ENCODE measurements at places on chromosomes 7 and 10. TPM values are rescaled to one million over a fixed set of nuclear protein-coding genes. Genes with fewer than 3 reads are reported as not detected.

DNA sequence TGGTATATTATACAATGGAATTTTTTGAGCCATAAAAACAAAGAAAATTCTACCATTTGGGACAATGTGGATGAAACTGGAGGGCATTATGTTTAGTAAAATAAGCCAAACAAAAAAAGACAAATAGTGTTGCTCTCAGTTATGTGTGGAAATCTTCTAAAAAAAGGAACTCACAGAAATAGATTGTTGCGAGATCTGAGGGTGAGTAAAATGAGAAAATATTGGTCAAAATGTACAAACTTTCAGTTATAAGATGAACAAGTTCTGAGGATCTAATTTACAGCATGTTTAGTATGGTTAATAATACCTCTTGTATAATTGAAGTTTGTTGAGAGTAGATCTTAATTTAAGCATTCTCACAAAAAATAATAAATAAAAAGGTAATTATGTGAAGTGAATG is 291.2 kb downstream of the KIF20B start:
- no peak for DNase-seq

DNA sequence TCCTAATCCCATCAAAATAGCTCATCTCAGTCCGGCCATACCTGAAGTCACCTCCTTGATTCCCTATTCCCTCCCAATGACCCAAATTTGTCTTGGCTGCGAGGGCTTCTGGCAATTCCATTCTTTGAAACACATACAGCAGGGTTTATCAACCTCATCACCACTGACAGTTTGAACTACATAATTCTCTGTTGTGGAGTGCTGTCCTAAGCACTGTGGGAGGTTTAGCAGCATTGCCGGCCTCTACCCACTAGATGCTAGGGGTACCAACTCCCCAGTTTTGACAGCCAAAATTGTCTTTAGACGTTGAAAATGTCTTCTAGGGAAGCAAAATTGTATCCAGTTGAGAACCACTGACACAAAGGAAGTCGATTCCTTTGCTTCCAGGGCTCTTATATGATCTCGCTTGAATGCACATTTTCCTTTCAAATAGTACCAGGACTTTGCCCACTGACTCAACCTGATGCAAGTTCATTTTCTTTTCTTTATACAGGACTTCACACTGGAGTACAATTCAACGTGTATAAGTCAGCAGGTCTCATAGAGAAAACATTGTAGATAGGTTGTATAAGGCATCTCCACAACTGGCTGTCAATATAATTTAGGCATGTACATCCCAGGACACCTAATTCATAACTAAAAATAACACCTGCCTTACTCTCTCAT is 133.3 kb downstream of the STRA8 start:
- no peak for DNase-seq

- no peak for DNase-seq
Observed at GRCh38 chr10:2908851-2909630, 158.3 kb upstream of the PFKP start.

- DNase-seq, result no peak
Observed at GRCh38 chr7:106231856-106232490, 52.8 kb downstream of the NAMPT start.

- no peak for DNase-seq
Observed at GRCh38 chr7:136336932-136337331, 359.8 kb upstream of the MTPN start.

DNA sequence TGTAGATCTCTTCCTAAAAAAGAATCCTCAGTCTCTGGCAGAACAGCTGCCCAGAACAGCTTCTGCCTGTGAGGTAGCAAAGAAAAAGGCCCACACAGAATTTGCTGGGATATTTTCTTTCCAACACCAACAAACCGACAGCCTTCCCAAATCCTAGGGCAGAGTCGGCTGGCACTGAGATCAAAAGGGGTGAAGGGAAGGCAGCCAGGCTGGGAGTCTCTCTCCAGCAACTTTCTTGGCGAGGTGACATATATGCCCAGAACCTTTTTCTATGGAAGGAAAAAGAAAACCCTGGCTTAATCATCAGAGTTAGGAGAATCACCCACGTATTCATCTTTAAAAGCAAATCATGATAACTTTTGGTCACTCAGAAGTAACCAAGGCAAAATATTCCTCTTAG is 279.6 kb downstream of the DNAJB6 start:
- no peak for DNase-seq

- no peak for DNase-seq
Observed at GRCh38 chr10:69685426-69685801, 55.4 kb downstream of the FAM241B start.

- no peak for DNase-seq
Observed at GRCh38 chr7:146937836-146938235, 821.2 kb downstream of the CNTNAP2 start.

DNA sequence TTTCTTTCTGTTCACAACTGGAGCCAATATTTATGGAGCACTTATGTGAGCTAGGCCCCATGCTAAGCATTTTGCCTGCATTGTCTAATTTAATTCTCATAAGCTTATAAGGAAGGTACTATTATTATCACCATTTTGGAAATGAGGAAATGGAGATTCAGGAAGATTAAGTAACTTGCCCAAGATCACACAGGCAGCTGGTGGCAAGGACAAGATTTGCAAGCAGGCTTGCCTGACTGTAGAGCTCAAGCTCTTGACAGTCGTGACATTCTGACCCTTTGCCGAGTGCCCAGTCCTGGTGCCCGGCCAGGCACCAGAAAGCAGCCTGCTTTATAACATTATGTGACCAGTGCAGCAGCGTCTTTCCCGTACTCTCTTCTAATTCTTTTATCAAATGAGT is 38.2 kb downstream of the WNT2 start:
- DNase-seq, result no peak

GRCh38 chr7:55075464-55076021 is 56.7 kb downstream of the EGFR start:
- no peak for DNase-seq

DNA sequence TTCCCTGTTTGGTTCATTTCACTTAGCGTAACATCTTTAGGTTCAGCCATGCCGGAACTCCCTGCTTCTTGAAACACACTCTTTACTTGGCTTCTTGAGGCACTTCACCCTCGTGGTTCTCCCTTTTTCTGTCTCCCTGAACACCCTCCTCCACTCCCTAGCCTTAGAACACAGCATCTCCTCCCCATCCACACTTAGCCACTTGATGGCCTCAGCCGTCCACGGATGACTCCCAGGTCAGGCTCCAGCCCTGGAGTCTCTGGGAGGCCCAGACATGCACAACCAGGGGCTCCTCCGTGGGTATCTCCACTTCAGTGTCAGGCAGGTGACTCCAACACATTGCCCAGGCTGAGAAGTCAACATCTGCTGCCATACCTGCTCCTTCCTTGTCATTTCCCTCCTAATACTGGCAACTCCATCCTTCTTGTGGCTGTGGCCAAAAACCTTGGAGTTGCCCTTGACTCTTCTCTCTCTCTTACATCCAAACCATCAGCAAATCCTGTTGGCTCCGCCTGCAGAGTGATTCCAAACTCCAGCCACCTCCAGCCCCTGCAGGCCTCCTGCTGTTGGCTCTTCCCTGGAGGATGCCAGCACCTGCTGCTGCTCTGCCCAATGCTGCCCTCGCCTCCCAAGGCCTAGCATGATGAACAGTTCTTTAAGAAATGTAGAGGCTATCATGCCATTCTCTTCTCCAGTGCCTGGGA is 8.4 kb upstream of the INMT start:
- DNase-seq, result no peak

DNA sequence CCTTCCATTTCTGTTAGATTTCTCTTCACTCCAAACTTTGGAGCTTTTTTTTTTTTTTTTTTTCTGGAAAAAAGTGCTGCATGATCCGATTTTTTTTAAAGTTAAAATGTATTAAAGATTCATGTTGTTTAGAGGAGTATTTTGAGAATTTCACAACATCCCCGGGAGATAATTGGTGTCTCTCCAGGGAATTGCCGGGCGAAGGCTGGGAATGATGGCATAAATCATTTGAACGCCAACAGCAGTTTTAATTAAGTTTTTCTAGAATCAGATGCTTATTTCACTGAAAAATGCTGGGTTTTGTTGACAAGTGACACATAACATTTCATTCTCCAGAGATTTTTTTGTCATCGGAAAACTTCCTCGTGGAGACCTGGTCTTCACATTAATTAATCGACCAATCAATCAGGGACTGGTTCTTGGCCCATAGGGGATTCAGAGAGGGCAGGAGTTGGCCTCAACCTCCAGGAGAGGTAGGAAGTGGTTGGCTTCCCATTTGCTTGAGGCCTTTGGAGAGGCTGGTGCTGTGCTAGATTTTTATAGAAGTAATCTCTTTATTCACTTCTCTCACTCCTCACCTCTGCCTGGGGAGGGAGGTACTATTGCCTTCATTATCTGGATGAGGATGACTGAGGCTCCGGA is 439.4 kb downstream of the TYW1 start:
- DNase-seq, result no peak

DNA sequence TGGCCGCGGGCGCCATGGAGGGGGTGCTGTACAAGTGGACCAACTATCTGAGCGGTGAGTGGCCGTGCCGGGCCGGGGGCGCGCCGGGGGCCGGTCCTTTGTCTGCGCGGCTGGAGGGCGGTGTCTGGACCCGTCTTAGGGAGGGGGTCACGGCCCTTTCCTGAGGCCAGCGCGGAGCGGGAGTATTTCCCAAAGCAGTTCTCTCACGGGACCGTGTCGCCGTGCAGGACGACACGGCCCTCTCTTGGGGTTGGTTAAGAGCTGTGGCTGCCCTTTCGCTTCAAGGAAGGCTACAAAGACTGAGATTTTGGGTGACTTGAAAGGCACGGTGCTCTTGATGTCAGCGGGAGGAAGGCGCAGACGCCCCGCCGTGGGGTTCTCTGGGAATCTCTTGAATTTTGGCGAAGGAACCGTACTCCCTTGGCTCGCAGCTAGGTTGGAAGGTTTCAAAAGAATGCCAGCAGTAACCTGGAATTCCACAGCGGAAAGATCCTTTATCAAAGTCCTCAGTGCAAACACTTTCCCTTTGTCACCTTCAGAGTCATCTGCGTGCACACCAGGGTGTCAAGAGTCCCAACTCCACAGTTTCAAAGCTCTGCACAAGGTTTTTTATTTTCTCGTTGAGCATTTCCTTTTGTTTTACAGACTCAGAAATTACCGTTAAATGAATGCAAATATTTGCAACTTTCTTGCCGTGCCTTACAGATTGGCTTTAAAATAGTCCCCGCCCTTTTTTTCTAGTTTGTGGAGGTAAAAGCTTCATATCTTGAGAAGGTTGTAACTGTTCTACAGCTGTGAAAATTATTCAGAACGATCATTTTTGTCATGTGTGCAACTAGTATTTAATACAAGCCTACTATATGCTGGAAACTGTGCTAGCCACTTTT is 780 bp downstream of the PLEKHA8 start:
- DNase-seq, result no peak

DNA sequence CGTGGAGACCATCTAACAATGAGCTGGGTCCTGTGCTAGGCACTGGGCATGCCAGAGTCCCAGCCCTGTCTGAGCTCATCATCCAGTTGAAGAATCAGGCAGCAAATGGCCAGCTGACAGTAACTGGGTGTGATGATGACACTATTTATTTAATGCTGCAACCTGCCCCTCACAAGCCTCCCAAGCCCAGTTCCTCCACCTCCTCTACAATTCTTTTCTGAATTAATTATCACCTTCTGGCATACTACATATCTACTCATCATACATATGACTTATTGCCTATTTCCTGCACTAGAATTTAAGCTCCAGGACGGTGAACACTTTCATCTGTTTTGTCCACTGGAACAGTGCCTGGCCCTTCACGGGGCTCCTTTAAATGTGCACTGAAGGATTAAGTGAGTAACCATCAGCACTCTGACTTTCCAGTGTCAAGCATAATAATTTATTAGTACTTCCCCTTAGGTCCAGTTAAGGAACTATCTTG is 96.7 kb upstream of the LAMB4 start:
- no peak for DNase-seq

DNA sequence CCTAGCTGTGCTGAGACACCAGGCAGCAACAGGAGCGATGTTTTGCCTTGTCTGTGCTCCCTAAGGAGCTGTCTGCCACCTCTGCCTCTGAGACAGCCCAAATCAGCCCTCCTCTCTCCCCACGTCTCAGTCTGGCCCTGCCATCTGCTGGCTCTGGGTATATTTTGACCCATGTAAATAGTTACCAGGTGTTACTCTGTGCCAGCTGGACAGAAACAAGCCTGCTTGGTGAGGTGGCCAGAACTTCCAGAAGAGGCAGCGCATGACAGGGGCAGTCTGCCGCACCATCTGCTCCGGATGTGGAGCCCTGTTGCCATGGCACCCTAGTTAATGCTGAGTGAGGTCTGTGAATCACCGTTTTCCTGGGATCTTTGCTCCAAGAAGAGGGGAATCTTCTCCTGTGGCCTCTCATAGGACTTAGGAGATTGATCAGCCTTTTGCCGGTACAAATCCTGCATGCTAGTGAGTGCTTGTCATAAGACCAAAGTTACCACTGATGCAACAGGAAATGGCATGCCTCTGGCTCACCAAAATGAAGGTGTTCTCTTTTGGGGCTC is 31.8 kb downstream of the GSTO2 start:
- DNase-seq, result peak; percentile 91

DNA sequence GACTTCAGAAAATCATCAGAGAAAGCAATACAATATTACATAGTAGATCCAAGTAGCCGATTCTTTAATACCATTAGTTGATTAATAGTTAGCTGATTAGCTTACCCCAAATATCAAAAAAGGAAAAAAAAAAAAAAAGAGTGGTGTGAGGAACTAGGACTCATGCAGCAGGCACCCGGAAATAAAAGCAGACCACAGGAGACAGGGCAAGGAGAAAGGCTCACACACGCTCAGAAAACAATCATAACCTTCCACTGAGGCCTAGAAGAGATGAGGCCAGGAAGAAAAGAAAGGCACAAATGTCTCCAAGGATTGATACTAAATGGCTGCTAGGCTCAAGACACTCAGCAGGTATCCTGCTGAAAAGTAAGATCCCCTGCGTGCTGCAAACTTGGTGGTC is 25.9 kb downstream of the TRDMT1 start:
- DNase-seq, result no peak

GRCh38 chr10:116487522-116488430 is 58.0 kb upstream of the PNLIP start:
- DNase-seq, result no peak

DNA sequence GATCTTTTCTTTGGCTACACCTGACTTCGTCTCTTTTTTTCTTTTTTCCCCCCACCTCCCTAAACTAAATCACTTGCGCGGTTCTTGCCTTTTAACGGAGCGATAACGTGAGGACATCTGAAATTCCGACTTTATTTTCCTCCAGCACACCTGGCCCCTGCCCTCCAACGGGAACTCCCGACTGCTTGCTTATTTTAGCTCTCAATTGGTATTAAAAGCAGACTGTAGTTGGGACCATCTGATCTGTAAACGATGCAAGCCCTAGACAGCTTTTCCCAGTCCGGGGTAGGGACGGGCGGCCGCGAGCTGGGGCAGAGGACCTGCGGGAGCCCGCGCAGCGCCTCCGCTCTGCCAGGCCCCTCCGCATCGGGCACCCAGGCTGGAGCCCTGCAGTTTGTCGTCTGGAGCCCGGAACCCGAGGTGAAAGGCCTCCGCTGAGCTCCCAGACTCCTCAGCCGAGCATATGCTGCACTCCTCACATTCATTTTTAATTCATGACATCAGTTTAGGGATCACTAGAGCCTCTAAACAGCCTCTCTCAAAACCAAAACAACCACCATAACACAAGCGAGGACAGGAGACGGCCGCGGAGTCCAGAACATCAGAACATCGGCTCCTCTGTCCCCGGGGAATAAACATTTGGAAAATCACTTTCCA is 10.0 kb upstream of the EMX2 start:
- no peak for DNase-seq

PAPOLB gene
- 1.1 TPM for total RNA-seq

ARHGEF35 gene
- total RNA-seq, result 3.2 TPM

CRHR2 gene
- total RNA-seq, result not detected
